EL (cell line): ENCODE measurements at places on chromosomes 2 and 18.

DNA sequence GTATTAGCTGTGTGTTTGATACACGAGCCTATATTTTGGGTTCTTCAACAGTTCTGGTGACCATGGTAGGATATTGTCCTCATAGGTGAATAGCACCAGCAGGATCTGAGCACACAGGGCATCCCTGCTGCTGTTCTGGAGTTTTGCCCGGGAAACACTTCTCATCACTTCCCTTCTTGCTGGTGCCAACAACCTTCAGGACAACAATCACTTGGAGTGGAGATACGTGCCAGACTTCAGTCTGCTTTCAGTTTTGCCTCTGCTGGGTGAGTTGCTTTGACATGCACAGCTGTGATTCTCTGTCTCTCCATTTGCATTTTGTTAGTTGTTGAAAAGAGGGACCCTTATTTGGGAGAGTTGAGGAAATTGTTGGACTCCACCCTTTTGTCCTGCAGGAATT is 1347.2 kb upstream of the DDX18 start:
- no peak for DNase-seq

DNA sequence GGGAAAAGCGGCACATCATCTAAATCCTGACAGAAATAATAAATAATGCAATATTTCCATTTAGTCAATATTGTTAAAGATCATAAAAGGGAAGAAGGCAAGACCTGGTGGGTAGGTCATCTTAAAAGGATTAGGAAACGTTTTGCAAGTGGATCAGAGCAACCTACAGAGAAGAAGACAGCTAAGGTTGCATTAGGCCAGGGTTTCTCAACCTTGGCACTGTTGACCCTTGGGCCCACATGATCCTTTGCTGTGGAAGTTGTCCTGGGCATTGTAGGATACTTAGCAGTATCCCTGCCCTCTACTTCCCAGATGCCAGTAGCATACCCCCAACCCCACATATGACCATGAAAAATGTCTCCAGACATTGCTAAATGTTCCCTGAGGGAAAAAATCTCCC is 55.0 kb downstream of the KLF7 start:
- no peak for DNase-seq

GRCh38 chr2:136342138-136342537 is 224.2 kb upstream of the CXCR4 start:
- DNase-seq = no peak

DNA sequence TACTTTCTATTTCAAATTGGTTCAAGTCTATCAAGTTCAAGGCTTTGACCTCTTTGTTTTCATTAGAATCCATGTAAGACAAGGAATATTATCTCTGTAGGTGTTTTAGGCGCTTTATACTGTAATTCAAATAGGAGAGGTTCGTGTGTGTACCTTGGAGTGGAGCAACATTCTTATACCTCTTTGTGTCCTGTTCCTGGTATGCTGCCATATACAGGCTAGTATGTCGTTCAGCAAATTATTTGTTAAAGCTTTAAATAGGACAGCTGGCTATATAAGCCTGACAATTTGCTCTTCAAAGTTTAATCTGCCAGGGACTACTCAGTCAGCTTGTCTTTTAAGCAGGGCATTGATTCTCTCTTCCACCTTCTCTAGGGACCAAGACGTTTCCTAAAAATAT is 31.1 kb upstream of the SPAG16 start:
- DNase-seq = no peak

DNA sequence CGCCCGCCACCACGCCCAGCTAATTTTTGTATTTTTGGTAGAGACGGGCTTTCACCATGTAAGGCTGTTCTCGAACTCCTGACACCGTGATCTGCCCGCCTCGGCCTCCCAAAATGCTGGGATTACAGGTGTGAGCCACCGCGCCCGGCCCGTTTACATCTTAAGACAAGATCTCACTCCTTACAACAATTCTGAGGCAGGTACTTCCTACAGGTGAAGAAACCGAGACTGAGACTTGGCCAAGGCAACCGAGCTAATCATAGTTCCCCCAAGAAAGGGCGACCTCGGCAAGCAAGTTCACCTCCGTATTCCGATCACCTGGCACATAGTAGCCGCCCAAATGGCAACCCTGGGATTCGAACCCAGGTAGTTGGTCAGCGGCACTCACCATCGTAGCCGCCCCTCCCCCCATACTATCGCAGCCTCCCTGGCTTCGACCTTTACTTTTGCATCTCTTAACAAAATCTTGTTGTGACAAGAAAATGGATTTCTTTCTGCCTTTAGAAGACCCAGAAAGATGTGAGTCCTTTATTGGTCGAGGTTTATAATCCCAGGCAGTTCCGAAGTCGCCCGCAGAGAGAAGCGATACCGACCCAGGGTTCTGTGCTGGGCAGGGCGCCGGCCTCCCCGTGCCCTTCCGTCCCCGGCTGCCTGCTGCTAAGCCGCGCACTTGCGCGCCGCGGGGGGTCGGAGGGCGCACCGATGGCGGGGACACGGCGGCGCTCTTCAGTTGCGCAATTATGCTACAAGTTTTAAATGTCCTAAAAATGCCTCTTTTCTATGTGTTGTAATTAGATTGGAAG is 1.1 kb upstream of the FZD5 start:
- DNase-seq = peak; percentile 20

DNA sequence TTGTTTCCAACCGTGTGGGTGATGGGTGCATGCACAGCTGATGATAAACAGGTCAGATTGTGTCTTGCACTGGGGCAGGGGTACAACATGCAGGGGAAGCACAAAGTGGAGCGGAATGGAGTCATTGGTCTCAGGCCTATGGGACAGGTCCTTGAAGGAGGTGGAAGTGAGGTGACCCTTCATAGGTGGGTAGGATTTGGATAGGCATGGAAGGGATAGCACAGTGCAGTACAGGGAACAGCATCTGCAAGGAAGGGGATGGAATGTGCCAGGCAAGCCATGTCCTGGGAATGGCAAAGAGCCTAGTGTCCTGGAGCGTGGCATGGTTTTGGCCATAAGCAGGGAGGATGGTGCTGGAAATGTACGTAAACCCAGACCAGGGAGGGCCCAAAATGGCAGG is 143.9 kb downstream of the CAPN13 start:
- no peak for DNase-seq

DNA sequence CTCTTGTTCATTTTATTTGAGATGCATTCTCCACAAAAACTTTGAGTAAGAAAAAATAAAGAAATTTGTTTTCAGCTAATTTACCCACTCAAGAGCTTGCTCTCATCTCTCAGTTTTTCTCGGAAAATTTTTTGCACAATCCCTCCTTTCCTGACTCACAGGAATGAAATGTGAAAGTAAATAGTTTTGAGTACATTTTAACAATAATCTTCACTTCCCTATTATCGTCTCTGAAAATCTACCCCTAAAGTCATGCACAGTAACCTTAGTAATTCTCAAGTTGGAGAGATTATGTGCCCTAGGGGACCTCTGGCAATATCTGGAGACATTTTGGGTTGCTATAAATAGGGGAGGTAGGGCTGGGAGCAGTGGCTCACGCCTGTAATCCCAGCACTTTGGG is 2.6 kb downstream of the CYB5A start:
- DNase-seq = peak; percentile 72
